ENCODE measurements at places on chromosomes 5 and 9.

- no peak for DNase-seq
- no peak overlapping the region for H3K4me3 ChIP-seq
- H3K27me3 ChIP-seq, result no peaks in the 10 kb centered on the region
- H3K4me1 ChIP-seq, result no peaks in the 10 kb centered on the region
- H3K36me3 ChIP-seq, result no peaks in the 10 kb centered on the region
Measured at GRCh38 chr5:51731421-51732029, 348.3 kb downstream of the ISL1 start.

- no peaks in the 10 kb centered on the region for H3K4me1 ChIP-seq
- H3K27ac ChIP-seq, result no peak overlapping the region
- H3K36me3 ChIP-seq, result no peaks in the 10 kb centered on the region
- no peaks in the 10 kb centered on the region for H3K27me3 ChIP-seq
Measured at GRCh38 chr5:109573766-109574165, 116.0 kb upstream of the MAN2A1 start.

GRCh38 chr9:88498880-88499279, 36.1 kb upstream of the NXNL2 start:
- H3K36me3 ChIP-seq, result no peaks in the 10 kb centered on the region
- peaks cover 4% of the 10 kb centered on the region for H3K27me3 ChIP-seq
- no peak for DNase-seq
- H3K27ac ChIP-seq, result no peak overlapping the region
- no peak overlapping the region for H3K4me3 ChIP-seq

GRCh38 chr9:106796771-106797170, 66.2 kb upstream of the ZNF462 start:
- H3K4me3 ChIP-seq, result no peak overlapping the region
- no peak for DNase-seq
- no peaks in the 10 kb centered on the region for H3K27me3 ChIP-seq
